ENCODE measurements at places on chromosomes 5 and 9. TPM values are rescaled to one million over a fixed set of nuclear protein-coding genes. Genes with fewer than 3 reads are reported as not detected.

ARRDC1 gene
- 22.3 TPM for total RNA-seq

ARL14EPL gene
- total RNA-seq, result not detected

GFPT2 gene
- total RNA-seq, result 0.84 TPM

ROR2 gene
- total RNA-seq, result 0.12 TPM

- no peak for DNase-seq
These were observed 37.2 kb upstream of the PAPPA start for GRCh38 chr9:116116393-116116792.

DNA sequence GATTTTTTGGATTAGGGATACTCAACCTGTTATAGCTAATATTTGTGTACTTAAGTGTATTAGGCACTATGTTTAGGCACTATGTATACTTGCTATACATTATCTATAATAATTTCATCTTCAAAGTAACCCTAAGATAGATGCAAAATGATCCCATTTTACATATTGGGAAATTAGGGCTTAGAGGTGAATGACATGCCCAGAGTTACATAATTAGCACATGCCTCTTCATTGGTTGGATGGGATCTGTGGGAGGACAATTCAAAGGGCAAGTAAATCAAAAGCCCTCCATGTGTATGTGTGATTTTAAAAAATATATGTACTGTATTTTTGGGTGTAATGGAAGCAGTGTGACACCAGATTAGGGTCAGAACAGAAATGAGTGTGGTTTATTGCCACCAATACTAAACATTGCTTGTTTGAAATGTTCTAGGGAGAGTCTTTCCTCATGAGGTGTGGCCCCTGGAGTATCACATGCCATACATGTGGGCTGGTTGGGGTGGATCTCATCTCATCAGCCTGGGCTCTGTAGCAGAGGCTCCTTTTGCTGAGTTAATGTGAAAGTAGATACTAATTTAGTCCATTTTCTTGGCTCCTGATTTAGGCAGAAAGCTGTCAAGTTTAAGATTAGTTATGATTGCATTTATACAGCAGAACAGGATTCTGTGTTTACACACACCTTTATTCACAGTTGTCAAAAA, 5.5 kb downstream of the C9orf85 start:
- no peak for DNase-seq

- DNase-seq, result no peak
These were observed 4.8 kb downstream of the GM2A start for GRCh38 chr5:151257731-151258181.

GRCh38 chr5:28788954-28789353, 1750.6 kb upstream of the CDH9 start:
- no peak for DNase-seq

GRCh38 chr9:69980041-69980440, 63.6 kb upstream of the MAMDC2 start:
- DNase-seq, result no peak

- DNase-seq, result no peak
These were observed 125.6 kb downstream of the NTRK2 start for GRCh38 chr9:84794981-84795637.

GRCh38 chr5:43037636-43038495, 2.3 kb downstream of the ANXA2R start:
- DNase-seq, result no peak

- DNase-seq, result no peak
These were observed 45.6 kb downstream of the USP20 start for GRCh38 chr9:129880654-129881546.

GRCh38 chr9:708182-708550, 133.3 kb upstream of the DMRT1 start:
- DNase-seq, result no peak

DNA sequence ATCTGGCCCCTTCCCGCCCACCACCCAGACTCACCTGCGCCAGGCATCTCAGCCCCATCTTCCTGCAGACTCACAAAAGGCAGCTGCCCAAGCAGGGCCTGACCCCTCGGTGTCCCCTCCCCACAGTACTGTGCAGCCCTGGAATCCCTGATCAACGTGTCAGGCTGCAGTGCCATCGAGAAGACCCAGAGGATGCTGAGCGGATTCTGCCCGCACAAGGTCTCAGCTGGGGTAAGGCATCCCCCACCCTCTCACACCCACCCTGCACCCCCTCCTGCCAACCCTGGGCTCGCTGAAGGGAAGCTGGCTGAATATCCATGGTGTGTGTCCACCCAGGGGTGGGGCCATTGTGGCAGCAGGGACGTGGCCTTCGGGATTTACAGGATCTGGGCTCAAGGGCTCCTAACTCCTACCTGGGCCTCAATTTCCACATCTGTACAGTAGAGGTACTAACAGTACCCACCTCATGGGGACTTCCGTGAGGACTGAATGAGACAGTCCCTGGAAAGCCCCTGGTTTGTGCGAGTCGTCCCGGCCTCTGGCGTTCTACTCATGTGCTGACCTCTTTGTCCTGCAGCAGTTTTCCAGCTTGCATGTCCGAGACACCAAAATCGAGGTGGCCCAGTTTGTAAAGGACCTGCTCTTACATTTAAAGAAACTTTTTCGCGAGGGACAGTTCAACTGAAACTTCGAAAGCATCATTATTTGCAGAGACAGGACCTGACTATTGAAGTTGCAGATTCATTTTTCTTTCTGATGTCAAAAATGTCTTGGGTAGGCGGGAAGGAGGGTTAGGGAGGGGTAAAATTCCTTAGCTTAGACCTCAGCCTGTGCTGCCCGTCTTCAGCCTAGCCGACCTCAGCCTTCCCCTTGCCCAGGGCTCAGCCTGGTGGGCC, 1.9 kb downstream of the IL13 start:
- DNase-seq, result no peak
